ENCODE measurements at places on chromosomes 3 and 15. TPM values are rescaled to one million over a fixed set of nuclear protein-coding genes. Genes with fewer than 3 reads are reported as not detected.
A peak's percentile ranks its signal among the peaks of the same experiment; 100 is the strongest.

GRCh38 chr3:160676547-160677303 is at the start of gene ARL14:
Gene ARL14, plus strand, starts transcription at chr3:160677160. Its CDS starts 187 bp downstream, at chr3:160677347.
- peak; percentile 65 for DNase-seq

DNA sequence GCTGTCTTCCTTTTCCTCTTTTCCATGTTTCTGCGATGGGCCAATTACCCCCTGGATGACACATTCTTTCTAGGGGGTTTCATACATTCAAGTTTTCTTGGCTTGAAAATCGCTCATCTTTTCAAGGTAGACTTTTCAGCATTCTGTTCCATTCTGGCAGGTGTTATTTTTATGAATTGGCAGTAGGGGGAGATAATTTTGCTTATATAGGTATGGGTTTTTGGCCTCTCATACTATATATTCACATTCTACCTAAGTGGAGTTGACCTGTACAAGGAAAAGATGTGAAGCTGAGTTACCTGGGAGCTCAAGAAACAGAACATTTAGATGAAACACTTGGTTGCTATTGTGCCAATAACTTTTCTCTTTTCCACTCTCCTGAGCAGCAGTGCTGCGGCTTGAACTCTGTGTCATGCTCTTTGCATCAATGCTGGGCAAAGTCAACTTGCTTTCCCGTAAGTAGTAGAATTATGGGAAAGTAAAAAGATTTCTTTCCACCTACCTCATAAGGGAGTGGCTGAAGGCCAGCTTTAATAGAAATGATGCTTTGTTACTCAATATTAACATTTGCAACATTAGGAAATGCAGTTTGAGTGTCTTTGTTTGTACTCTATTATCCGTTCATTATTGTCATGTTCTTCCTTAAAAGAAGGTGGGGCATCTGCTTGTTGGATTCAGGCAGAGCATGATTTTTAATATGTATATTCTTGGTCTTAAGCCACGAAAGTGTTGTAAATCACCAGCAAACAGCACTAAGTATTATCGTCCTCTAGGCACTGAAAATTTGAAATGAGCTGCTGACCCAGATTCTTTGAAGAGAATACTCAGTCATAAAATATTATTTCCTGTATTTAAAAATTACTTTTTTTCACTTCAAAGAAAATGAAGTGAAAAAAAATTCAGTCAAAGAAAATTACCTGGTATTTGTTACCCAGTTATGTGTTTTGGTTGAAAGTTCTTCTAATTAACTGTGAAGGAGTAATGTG is 27.7 kb upstream of the MFSD1 start:
- DNase-seq: peak; percentile 96

The ACSBG1 gene
- under 0.01 TPM for total RNA-seq

The CPB1 gene
- 5.6 TPM for total RNA-seq

The GATA2 gene
- total RNA-seq: 5.5 TPM
